Muscle of back (tissue), 13 donors: ENCODE measurements at places on chromosomes 7 and 10.

- DNase-seq, result no peak
Measured at GRCh38 chr7:6294839-6295238, 22.4 kb upstream of the CYTH3 start.

- no peak for DNase-seq
Measured at GRCh38 chr10:1058017-1058416, 1.8 kb downstream of the WDR37 start.

DNA sequence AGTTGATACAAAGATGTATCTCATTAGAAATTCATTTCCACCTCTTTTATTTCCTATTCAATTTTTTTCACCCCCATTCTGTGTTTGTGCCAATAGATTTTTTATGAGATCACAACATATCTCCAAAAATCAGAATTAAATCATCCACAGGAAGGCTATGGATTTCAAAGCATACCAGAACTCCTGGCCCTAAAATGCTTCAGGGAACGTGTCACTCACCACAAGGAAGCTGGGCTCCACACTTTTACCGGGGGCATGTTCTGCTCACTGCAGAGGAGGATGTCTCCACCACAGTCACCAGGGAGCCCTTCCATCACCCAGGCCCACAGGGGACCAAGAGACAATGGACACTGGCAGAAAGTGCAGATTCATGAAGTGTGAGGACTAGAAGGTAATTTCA lies 456.8 kb downstream of the KCNMA1 start:
- DNase-seq, result no peak

DNA sequence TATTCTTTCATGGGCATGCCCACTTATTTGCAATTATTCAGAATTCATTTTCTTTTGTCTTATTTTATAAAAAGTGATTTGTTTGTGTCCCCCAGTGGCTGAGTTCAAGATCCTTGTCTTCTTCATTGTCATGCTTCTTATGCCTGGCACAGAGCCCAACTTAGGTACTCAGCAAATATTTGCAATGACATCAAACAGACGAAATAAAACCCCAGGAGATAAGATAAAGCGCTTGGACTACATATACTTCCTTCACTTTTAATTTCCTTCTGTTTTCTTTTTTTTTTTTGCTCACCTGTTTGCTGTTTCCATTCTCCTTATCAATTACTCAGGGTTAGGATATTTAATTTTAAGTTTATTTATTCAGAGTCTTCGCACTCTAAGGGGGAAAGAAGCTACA lies 225.0 kb downstream of the SDHAF3 start:
- DNase-seq, result no peak

GRCh38 chr10:45425621-45426563 lies 51.9 kb downstream of the ALOX5 start:
- DNase-seq, result no peak

GRCh38 chr7:71615017-71615416 lies 483.1 kb downstream of the GALNT17 start:
- peak; percentile 49 for DNase-seq

GRCh38 chr10:78176320-78177317 lies 143.0 kb downstream of the RPS24 start:
- no peak for DNase-seq

DNA sequence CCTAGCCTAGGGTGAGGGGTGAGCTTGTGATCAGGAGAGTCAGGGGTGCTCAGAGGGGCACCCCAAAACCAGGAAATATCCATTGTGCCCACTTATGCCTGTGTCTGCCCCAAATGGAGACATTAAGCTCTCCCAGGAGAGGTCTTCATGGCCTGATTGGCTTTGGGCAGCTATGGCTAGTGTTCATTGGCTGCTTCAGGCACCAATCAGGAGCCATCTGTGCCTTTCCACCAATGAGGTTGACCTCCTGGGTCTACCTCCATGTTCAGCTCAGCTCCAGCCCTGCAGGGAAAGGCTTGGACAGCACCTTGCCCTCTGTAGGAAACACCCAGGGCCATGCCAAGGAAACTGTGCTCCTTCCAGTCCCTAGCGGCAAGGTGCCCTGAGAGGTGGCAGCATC lies 23.9 kb upstream of the HSPB1 start:
- no peak for DNase-seq

- DNase-seq, result no peak
Measured at GRCh38 chr7:157464971-157465886, 128.4 kb downstream of the DNAJB6 start.

DNA sequence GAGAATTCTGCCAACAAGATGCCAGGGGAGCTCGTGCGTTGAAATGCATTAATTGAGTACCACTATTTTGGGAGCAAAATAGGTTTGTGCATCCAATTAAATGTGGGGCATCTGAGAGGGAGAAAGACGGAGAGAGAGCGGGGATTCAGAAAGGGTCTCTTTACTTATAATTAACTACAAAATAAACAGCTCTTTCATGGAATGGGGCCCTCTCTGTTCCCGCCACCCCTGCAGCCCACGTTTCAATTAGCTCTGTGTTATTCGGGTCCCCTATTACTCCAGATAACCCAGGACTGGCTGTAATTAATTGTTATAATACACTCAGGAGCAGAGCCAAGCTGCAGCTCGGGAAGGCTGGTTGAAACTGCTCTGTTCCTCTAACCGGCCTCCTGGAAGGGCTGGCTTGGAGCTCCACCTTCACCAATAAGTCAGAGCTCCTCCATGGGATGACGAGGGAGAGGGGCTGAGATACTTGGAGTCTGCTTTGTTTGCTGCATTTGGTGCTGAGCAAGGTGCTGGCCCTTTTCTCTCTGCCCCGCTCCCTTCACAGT lies 67.8 kb downstream of the CARD11 start:
- DNase-seq, result no peak

DNA sequence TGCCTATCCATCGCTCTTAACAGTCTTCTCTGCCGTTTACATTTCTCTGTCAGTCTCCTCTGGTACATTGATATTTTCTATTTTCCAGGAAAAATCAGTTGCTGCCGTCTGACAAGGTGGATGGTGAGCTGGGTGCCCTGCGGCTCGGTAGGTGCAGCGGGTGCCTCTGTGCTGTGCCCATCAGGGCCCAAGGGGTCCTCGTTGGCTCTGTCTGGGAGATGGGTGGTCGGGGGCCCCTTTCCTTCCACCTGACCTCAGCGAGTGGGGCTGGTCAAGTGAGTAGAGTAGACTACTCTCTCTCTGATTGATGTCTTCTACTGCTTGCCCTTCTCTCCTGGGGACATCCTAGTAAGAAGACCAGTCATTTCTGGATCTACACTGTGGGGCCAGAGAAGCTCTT lies 57.4 kb downstream of the MINDY4 start:
- DNase-seq, result no peak
